ENCODE measurements at places on chromosomes 4 and X. TPM values are rescaled to one million over a fixed set of nuclear protein-coding genes. Genes with fewer than 3 reads are reported as not detected.

Gene SPP1
- polyA plus RNA-seq, result 80.2 TPM

Gene PNMA5
- polyA plus RNA-seq, result not detected

Gene MMRN1
- 4.4 TPM for polyA plus RNA-seq

Gene AMOT
- polyA plus RNA-seq, result 1.1 TPM

GRCh38 chr4:47278631-47279030 is 184.9 kb downstream of the COMMD8 start:
- DNase-seq, result no peak

GRCh38 chr4:38371391-38371851 is 292.6 kb upstream of the KLF3 start:
- no peak for DNase-seq

- DNase-seq, result no peak
These were observed 59.9 kb downstream of the C4orf51 start for GRCh38 chr4:145739845-145740244.

DNA sequence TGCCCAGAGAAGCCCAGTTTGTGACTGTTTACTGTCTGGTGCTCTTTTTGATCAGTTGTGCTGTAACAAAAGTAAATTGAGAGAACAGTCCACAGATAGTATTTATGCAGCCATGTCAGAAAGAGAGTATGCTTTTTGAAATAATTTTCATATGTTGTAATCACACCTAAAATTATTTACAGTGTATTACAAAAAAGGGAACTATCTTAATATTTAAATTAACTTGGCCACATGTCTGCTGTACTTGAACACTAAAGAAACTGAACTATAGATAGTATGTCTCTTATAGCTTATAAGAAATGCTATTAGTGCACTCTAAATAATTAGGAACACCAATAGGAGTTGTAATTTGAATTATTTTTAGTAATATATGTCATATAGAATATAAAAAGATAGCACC is 30.2 kb downstream of the KIAA0232 start:
- no peak for DNase-seq

DNA sequence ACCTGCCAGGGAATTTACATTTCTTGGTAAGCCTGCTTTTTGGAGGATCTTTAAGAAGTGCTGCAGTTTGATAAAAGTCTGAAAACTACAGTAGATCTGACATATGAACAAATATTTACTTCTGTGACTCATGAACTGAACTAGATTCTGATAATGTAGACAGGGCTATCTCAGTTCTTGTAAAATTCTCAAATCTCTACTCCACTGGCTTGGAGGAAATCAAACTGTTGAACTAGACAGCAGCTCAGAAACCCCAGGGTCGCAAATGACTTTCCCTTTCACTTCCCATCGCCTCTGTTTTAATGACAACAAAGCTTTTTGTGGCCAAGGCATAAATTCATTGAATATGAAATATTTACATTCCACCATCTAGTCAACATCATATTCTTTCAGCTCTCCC is 15.4 kb upstream of the OCIAD1 start:
- no peak for DNase-seq

GRCh38 chr4:140372751-140373327 is 607 bp upstream of the SCOC start:
- no peak for DNase-seq

DNA sequence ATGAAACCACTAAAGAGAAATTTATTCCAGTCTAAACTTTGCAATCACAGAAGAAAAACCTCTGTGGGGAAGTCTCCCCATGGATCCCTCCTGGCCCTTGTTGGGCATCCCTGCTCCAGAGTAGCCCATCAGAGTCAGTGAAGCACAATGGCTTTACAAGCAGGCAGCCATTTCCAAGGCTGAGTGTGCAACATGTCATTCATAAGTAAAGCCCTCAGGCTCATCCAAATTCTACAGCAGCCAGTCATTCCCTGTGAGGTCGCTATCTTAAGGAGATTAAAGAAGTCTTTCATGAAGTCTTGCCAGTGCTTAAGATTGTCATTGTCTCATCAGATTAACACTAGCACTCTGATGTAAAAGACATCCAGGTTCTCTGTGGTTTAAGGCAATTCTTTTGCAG is 17.0 kb upstream of the MAPK10 start:
- no peak for DNase-seq

DNA sequence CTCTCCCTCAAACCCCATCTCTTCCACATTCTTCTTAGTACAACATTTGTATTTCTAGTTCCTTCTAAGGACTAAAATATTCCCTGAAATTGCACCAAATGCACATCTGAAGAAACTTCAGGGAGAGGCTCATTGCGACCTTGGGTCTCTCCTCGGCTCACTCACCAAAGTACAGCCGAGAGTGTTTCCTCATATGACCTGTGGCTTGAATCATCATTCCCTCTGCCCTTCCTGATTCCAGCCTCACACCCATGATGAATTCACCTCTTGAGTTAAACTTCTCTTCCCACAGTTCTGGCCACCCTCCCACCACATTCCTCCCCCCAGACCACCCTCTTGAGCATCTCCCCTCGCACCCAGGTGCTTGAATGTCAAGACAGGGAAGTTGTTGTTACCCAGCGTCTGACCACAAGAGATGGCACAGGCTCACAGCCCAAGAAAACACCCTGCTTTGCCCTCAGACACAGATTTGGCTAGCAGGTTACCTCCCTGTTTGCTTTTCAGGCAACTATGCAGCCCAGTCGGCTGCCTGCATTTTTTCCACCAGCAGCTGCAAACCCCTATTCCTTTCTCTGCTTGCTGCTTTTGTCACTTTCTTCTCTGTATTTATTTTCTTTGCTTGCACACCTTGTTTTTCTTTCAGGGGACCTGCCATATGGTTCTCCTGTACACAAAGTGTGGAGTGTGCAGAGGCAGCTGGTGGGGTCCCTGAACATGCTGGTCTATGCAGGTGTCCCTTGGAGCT is 214.8 kb downstream of the SPATA18 start:
- DNase-seq, result no peak

Measured in liver (tissue), 10 donors.